Coronary artery (tissue), 2 donors: ENCODE measurements at places on chromosomes 7 and 10.

DNA sequence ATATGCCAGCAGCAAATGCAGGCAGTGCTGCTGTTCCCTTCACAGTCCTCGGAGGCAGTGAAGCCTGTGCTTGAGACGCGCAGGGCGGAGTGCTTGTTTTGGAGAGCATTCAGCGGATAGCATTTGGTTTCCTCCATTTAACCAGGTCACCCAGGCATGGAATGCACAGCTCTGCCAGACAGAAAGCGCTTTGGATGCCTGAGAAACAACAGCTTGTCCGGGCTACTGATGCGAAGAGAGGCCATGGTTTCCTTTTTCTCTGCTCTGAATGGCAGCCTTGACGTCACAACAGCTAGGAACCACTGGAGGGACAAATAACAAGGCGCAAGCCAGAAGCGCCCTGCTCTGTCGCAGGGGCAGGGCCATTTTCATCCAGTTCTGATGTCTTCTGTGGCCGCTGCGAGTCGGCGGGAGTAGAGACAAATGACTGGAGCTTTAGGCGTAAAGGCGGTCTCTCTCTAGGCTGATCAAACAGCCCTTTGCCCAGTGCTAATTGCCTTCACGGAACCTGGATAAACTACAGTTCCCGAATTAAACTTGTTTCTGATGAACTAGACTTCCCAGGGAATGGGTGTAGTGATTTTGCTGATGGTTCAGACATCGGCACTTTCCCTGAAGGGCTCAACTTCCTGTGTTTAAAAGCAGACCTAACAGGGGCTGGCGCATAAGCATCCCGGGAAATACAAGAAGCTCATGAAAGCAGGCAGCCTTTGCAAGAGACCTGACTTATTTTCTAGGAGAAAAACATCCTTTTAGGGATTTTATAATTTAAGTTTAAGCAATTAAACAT is 187.6 kb upstream of the KLF14 start:
- peak; percentile 95 for DNase-seq

GRCh38 chr10:66804962-66805361 is 120.9 kb upstream of the LRRTM3 start:
- no peak for DNase-seq

GRCh38 chr10:81838950-81839349 is 36.0 kb upstream of the NRG3 start:
- DNase-seq, result no peak

DNA sequence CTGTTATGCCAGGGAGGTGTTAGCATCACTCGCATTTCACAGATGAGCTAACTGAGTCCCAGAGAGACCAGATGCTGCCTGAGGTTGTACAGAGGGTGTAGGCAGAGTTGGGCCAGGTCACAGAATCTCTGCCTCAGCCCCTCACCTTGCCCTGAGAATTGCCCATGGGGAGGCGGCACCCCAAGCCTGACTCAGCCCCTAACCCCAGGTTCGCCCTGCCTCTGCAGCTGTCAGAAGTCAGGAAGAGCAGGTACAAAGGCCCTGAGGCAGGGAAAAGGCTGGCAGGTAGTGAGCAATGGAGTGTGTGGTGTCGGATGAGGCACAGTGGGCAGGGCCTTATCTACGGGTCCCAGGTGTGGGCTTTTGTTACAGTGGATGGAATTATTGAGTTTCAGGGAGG is 79.4 kb downstream of the MYL10 start:
- DNase-seq, result no peak

- no peak for DNase-seq
These were observed 16.5 kb downstream of the GRID1 start for GRCh38 chr10:86349940-86350630.

DNA sequence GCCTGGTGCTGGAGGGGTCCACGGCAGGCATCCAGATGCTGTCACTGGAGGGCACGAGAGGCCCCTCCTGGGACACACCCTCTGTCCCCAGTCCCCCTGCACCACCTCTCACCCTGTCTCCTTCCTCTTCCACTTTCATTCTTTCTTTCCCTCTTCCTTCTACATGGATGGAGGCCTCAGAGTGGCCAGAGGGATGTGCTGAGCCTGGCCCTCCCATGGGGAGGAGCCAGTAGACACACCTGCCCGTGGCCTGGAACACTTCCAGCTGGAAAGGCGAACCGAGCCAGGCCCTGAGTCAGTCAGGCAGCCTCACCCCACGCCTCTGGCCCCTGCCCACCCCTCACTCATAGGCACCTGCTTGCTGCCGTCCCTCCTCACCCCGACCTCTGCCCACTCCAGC is 55.9 kb upstream of the MXI1 start:
- DNase-seq, result no peak

- DNase-seq, result no peak
These were observed 549.2 kb upstream of the MKI67 start for GRCh38 chr10:128675405-128675804.

DNA sequence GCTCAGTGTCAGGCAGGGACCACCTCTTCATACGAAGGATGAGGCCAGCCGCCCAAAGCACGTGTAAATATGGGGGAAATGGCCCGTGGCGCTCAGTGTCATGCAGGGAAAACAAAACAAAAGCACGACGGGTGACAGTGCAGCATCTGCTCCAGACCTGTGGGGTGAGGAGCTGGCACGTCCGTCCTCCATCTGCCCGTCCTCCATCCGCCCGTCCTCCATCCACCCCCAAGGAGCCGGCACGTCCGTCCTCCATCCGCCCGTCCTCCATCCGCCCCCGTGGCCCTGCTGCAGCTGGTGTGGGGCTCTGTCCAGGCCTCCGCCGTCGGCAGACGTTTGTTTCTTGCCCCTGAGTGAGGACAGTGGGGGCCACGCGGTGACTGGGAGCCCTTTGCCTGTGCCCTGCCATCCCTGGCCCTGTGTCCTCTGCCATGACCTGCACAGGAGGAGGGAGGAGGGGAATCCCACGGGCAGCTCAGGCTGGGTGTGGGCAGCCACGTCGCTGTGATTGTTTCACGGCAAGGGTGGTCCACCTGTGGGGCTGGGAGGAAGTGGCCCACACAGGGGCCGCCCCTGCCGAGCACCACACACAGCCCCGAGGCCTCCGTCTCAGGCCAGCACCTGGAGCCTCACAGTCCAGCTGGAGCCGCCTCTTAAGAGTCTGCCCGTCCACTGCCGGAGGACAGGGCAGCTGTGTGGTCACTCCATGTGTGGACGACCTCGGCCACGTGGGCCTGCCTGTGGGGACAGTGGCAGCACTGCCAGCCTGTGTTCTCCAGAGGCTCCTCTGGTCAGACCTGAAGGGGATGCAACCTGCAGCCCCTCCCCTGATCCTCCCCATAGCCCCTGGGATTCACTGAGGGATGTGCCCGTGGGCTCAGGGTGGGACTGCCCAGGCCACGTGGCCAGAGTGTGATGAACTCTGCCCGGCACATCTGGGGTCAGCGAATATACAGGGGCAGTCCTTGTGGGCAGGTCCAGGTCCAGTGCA is 38.2 kb upstream of the DPYSL4 start:
- DNase-seq, result no peak

- no peak for DNase-seq
These were observed 3.4 kb upstream of the MNX1 start for GRCh38 chr7:157013602-157014549.

DNA sequence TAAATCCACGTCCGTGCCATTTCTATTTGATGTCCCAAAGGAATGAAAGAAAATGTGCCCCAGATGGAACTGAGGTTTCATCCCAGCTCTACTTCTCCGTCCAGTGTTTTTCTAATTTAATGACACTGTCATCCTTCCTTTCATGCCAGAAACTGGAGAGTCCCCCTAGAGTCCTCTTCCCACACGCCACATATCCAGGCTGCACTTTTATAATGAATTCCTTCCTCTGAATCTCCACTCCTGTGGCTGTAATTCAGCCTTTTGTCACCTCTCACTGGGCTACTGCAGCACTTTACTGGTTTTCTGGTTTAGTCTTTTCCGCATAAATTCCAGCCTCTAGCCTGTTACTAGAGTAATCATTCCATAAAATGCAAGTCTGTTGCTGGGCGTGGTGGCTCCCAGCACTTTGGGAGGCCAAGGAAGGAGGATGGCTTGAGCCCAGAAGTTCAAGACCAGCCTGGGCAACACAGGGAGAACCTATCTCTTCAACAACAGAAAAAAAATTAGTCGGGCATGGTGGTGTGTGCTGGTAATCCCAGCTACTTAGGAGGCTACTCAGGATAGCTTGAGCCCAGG is 142.6 kb upstream of the RHEB start:
- no peak for DNase-seq

GRCh38 chr7:23607130-23607529 is 9.9 kb downstream of the CCDC126 start:
- DNase-seq, result no peak

DNA sequence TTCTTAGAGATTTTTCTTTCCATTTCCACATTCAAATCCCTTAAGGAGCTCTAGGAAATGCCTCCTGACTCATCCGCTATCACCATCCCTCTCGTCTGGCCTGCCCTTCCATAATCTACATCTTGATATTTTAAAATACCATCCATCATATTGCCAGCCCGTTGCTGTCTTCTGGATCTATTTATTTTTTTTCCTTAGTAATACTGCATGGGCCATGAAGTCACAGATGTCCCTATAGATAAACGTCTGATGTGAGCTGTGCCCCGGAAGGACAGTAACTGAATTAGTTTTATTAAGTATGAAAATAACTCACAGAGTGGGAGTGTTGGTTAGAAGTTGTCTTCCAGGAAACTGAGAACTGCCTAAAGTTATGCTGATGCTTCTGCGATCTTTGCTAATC is 76.2 kb downstream of the KLF6 start:
- no peak for DNase-seq

DNA sequence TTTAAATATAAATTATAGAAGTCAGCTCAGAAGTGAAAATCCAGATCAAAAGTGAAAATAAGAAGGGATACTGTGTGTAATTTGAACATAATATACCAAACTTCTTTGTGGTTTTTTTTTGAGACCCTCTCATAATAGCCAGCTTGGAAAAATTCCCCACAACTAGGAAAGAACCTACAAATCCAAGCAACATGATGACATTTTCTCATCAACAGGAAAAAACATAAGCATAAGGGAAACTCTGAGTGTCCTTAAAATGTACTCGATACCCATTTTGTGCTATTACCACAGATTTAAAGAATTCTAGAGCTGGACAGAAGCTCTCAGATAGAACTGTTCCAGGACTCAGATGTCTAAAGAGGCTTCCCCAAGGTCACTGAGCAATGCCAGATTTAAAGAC is 214.8 kb upstream of the KLF14 start:
- no peak for DNase-seq

DNA sequence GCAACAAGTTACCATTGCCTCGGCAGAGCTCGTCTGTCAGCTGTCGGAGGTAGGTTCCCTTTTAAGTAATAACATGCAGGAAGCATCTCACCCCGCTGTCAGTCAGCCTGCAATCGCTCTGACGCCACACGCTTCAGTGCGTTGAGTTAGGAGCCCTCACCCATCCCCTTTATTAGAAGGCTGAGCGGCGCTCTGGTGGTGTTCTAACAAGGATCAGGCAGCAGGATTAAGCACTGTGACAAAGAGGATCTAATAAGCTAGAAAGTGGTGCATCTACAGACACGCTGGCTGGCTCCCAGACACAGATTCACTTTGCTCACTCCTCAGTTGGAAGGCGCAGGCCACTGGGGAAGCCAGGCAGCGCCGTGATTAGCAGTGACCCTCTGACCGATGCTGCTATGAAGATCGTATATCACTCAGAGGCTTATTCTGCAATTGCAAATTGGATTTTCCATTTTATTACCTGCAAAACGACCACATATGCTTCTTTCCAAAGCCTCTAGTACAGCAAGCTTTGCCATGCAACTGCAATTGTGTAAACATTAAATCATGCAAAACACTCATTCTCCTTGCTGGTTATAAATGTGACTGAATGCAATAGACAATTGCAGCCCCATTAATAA is 117.7 kb downstream of the RSU1 start:
- DNase-seq, result no peak

- no peak for DNase-seq
These were observed 2.0 kb downstream of the SEMA3D start for GRCh38 chr7:85184599-85185423.

GRCh38 chr7:25541094-25541821 is 313.0 kb upstream of the NPVF start:
- no peak for DNase-seq

GRCh38 chr10:101829561-101830315 is 11.5 kb upstream of the OGA start:
- DNase-seq, result no peak

DNA sequence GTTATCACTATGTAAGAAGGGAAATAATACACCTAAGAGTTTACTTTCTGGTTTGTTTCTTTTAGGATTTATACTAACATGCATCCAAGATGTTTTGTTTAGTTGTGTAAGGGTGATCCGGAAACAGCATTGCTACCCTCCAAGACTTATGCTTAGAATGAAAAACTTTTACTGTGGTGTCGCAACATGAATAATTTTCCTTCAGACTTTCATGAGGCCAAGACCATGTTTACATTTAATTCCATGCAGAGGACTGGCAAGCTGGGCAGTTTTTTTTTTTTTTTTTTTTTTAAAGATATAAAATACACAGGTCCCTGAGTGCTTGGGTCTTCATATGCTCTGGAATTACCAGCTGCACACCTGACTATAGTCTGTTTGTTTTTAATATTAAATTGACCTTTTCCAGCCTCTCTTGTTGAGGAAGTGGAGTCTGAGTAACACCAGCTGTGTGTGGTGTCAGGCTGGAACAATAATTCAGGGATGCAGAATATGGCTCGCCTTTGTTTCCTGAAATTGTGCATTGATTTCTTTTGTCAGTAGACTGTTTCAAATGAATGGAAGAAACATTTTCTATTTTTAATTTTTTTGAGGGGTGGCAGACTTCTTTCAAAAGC is 81.7 kb downstream of the ST7 start:
- no peak for DNase-seq

DNA sequence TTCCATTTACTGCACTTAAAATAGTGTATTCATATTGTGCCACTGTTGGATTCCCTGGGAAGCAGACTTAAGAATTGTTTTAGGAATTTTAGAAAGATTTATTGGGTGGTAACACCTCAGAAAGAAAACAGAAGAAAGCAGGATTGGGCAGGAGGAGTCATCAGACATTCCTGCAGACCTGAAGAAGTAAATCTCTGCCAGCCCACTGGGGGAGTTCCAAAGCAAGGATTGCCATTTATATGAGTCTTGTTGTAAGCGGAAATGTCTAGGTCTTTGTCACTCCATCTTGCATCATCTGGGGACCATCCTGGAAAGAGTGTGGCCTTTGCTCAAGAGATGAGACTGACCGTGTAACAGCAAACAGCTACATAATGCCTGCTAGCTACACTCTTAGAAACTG is 947.6 kb upstream of the POT1 start:
- DNase-seq, result no peak

DNA sequence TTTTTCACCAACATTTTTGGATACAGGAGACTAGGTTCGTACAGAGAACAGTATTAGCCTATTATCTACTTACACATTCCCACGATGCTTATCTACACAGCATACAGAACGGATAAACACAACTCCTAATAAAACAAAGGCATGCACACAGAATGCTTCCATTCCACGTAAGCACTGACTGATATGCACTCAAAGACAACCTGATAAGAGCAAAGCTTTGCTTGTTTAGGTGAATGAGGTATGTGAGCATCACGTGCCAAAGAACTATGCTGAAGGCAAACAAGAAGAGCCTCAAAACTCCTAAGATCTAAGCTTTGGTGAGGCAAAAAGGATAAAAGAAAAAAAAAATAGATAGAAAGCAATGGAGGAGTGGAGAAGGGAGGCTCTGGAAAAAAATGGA is 413.5 kb upstream of the LRRN3 start:
- DNase-seq, result no peak
